ENCODE measurements at places on chromosomes 12 and 14. TPM values are rescaled to one million over a fixed set of nuclear protein-coding genes. Genes with fewer than 3 reads are reported as not detected.

DNA sequence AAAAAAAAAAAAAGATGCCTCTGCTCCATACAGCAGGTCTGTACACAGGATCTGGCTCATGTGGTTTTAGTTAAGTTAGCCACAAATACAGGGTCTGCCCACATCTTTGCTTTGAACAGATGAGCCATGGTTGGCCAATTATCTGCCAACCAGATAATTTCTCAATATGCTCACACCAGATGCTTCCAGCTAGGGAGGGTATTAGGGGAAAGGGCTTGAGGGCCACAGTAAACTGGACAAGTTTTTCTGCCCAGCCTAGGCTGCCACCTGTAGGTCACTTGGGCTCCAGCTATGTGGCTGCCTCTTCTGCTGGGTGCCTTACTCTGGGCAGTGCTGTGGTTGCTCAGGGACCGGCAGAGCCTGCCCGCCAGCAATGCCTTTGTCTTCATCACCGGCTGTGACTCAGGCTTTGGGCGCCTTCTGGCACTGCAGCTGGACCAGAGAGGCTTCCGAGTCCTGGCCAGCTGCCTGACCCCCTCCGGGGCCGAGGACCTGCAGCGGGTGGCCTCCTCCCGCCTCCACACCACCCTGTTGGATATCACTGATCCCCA is 776 bp downstream of the RDH5 start:
- DNase-seq: peak; percentile 93

- peak; percentile 75 for DNase-seq
Measured at GRCh38 chr12:38921025-38921677, 15.8 kb upstream of the CPNE8 start.

GRCh38 chr12:21828136-21828775 is 53.8 kb upstream of the KCNJ8 start:
- DNase-seq: no peak

The KRT78 gene
- not detected for total RNA-seq
